ENCODE measurements at places on chromosomes 6 and 20.

DNA sequence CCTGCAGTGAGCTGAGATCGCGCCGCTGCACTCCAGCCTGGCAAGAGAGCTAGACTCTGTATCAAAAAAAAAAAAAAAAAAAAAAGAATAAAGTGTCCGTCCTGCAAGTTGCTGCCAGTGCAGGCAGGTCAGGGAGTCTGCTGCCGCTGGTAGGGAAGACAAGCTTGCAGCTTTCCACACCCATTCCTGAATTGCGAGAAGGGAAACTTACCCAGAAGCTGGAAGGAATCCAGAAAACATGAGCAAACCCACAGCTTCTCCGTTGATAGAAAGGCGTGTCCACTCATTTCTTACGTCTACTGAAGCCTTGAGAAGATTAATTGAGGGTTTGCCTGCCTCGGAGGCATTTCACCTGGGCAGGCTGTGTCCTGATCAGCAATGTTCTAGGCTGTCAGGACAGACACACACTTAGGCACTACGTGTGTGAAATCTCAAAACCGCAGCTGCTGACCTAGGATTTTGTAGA is 61.6 kb upstream of the DSP start:
- DNase-seq: no peak

- DNase-seq: peak; percentile 59
Observed at GRCh38 chr6:24069526-24069925, 56.5 kb upstream of the NRSN1 start.

GRCh38 chr6:34340906-34341480 is 51.5 kb downstream of the NUDT3 start:
- no peak for DNase-seq

DNA sequence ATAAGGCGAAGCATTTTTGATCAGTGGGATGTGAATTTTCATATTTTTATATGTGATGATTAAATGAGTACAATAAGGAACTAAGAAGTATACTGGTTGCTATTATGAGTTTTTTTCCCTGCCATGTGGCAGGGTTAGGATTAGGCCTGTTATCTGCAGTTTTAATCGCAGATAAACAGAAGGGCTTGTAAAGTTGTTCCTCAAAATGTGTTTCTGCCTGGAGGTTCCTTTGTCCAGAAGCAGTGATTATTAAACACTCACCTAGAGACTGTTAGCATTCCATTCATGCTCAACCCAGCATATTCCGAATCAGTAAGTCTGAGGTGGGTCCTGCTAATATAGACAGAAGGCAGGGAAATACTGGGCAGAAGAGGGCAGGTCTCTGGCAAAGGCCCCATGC is 316.0 kb downstream of the CLIC5 start:
- DNase-seq: no peak

DNA sequence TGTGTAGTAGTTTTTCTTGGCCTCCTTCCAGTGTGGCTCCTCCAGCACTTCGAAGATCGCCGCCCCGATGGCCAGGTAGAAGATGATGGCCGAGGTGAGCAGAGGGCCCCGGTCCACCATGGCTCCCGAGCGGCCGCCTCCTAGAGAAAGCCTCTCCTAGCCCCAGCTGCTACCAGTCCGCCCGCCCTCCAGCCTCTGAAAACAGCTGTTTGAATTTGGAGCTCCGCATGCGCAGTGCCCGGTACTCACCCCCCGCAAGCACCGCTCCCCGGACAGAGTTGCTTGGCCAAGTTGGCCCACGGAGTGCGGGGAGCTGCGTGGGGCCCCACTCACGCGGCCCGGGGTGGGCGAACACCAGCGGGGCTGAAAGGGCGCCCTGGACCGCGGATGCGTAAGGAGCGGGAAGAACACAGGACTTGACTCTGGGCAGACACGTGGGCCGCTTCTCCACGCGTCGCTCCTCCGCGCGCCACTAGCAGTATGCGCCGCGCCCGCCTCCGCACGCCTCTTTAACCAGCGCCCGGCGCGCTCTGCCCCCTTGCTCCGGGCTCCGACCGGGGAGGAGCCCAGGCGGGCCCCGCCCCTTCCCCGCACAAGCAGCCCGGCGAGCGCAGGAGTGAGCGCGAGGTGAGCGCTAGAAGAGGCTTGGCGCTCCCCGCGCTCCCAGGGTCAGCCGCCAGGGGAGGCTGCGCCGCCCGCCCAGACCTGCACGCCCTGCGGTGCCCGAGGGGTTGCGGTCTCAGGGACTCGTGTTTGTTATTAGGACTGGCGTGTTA is at the start of gene KCNK5:
Gene KCNK5, minus strand, starts transcription at position 484 of the 776 bp plus-strand sequence. Its CDS starts 364 bp downstream, at position 120.
- DNase-seq: peak; percentile 49

DNA sequence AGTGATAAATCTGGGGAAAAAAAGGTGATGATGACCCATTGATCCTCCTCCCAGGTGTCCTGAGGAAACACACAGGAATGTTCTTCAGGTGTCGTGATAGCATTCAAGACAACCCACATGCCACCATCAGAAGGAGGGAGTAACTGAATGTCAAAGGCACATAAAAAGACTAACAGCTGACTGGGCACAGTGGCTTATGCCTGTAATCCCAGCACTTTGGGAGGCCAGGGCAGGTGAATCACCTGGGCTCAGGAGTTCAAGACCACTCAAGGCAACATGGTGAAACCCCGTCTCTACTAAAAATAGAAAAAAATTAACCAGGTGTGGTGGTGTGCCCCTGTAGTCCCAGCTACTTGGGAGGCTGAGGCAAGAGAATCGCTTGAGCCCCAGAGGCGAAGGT is 82.3 kb upstream of the CST7 start:
- no peak for DNase-seq

Measured in NCI-H446 treated with DMSO at 0.1 percent for 48 hours (cell line).